NCI-H82 (cell line): ENCODE measurements at places on chromosomes 6 and 20.

GRCh38 chr6:113888956-113889630 lies 31.9 kb downstream of the MARCKS start:
- DNase-seq, result no peak

GRCh38 chr6:93550551-93551276 lies 131.4 kb upstream of the EPHA7 start:
- no peak for DNase-seq

DNA sequence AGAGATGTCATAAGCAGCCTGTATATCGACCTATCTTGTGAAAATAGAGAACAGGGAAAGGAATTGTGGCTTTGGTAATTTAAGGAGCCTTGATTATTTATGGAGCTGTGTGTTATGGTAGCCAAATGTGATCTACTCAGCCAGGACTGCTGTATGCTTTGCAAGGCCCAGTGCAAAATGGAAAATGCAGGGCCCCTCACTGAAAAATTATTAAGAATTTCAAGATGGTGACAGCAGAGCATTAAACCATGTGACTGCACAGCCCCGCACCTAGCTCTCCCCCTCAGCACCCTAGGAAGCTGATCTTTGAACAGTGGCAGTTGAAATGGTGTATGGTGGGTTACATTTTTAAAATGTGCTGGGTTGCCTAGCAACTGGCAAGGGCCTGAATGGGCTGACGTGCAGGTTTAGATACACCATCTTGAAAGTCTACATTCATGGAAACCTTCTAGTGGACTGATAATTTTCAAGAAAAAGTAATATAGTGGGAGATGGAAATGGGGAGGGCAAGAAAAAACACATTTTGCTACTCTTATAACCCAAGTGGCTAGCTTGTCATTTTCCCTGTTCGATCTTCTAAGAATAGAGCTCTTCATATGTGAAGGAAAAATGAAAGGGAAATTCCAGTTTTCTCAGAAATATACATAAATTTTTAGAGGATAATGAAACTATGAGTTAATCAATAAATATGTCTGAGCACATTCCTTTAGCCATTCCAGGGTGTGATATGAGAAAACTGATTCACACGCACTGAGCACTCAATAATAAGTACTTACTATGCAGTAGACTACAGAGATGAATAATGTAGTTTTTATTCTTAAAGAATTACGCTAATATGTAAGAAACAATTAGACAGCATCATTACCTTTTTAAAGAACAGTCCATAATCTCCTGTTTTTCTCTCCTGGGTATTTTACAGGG lies 208.0 kb downstream of the ARHGAP18 start:
- DNase-seq, result no peak

DNA sequence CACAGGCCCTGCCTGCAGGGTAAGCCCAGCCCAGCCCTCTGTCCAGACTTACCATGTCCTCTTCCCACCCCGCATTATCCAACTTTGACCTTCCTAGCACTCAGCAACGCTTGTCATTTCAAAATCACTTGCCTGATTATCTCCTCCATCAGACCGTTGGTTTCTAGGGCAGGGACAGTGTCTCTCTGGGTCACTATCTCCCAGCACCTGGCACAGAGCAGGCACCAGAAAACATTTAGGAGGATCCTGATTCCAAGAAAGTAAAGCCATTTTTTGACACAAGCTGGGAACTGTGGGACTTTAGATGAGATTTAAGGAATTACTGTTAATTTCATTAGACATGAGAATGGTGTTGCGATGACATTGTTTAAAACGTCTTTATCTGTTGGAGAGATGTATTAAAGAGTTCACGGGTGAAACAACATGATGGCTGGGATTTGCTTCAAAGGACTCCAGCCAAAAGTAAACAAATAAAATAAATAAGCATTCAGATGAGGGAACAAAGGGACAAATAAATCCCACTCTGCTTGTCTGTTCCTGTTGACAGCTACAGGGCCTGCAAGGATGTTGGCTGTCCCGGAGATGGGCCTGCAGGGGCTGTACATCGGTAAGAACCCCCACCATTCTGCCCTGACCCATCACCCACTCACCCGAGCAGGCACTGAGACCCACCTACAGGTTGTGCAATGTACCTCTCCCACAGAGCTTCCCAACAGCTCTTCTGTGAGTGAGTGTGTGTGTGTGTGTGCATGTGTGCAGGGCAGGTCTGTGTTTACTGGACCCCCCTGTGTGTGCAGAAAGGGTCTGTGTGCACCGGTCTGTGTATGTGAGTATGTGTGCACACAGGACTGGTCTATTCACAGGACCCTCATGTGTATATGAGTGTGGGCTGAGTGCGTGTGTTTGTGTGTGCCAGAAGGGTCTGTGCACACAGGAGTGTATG lies 5.9 kb downstream of the HSPA12B start:
- DNase-seq, result no peak

DNA sequence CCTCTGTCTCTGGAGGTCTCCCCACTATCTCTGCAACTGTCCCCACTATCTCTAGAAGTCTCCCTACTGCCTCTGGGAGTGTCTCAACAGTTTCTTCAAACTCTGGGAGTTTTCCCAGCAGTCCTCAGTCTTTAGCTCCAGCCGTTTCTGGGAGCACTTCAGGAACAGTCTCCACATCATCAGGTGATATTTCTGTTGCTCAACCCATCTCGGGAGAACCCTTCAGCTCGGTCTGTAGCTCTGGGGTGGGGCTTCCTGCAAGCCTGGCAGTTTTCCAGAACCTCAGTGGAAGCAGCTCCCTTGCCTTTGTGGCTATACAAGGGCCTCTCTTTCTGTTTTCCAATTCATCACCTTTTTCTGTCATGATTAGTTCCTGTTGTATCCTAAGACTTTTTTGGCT lies 3.0 kb upstream of the SFTA2 start:
- no peak for DNase-seq

- DNase-seq, result no peak
Measured at GRCh38 chr20:45976086-45976485, 4.1 kb upstream of the ZNF335 start.

DNA sequence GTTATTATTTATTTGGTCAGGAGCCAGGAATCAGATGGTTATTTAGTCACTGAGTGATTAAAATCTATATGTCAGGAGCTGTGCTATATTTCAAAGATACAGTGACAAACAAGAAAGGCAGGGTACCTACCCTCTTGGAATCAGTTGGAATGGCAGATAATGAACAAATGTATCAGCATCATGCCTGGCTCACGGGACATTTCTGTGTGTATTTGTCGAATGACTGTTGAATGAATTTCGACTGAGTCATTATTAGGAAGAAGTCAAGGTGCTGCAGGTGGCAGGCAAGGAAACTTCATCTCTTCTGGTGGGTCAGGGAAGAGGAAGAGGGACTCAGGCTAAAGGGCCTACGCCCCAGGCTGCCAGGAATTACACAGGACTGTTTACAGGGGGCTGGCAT lies 13.6 kb downstream of the PKIG start:
- no peak for DNase-seq

DNA sequence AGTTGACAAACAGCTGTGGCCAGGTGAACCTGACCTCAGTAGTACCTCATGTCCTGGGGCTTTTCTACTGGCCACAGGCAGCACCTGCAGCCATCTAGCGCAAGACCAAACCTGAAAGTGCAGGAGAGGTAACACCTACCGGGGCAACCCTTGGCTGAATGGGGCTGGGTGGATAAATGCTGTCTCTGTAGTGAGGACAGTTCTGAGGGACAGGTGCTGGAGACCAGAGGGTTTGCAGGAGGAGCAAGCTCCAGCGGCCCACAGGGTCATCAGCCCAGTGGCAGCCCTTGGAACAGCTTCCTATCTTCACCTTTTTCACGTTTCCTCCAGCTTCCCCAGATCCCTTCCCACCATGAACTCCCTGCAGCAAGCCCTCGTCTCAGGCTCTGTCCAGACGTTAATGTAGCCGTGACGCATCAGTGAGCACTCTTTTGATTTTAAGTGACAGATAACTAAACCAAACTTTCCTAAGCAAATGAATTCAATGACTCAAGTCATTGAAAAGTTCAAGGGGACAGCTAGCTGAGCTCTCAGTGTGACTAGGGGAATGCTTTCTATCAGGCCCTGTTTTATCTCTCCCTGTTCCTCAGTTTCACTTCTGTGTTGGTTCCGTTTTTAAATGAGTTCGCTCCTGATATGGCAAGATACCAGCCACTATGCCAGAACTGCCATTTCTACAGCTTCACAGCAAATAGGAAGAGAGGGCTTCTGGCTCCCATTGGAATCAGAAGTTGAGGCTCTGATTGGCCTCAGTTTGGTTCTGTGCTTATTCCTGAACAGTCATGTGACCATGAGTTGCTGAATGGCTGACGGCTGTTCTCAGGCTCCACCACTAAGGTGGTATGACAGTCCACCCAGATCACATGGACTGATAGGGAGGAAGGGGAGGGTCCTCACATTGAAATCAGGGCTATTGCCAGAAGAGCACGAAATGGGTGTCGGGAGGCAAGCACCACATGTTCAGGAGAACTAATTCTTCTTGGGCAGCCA lies 12.1 kb upstream of the PFDN4 start:
- DNase-seq, result no peak

DNA sequence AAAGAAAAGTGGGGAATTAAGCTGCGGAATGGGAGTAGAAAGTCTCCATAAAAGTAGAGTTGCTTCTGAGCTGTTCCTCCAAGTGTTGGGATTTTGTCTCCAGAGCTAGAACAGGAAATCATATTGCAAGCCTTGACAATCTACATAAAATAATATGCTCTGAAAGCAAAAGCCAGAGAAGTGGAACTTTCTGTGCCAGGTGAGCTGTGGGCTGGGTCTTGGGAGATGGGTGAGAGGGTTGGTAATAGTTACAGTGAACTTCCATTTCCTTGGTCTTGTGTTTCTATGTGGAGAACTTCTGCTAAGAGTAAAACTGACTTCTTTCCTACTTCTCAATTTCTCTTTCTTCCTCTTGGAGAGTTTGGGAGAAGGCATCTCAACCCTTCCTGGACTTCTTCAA lies 6.3 kb upstream of the HMGN4 start:
- DNase-seq, result no peak

GRCh38 chr6:149934249-149935156 lies 7.3 kb upstream of the ULBP2 start:
- peak; percentile 75 for DNase-seq

DNA sequence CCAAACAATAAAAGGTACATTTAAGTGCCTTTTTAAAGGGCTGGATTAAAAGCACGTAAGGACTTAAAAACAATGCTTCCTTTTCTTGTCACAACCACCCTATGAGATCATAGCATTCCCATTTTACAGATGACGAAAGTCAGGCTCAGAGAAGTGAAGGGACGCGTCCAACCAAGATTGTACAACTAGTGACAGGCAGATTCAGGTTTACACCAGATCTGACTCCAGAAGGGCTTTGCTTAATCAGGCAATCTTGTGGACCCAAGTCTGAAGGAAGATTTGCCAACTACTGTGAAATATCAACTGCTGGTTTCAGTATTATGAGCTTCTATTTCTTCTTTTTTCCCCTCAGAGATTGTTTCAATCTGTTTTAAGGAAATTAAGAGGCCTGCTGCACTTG lies 877 bp downstream of the ENPP4 start:
- DNase-seq, result no peak

GRCh38 chr20:34364223-34364506 lies 1.1 kb downstream of the ITCH start:
- DNase-seq, result peak; percentile 41

- DNase-seq, result no peak
Measured at GRCh38 chr6:132411296-132411695, 10.0 kb upstream of the MOXD1 start.

DNA sequence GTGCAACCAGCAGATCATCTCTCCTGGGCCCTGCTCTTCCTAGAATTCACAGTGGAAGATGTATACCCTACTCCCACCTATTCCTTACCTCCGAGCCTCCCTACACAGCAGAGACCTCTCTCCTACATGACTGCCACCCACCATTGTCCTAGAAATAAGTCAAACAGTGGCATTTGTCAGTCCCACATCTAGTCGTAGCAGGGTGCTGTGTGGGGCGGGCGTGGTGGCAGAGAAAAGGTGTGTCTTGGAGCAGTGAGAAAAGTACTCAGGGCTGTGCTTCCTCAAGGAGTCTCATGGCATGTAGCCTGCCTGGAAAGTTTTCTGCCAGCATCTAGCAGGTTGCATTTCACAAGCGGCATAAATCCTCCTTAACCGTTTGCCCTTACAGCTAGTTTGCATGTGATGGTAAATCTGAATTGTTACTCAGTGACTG lies 59.4 kb upstream of the PTGIS start:
- DNase-seq, result no peak

- DNase-seq, result peak; percentile 54
Measured at GRCh38 chr20:51542571-51543421, at the start of gene NFATC2. TSS of gene NFATC2 (minus strand) at chr20:51542719. CDS start at chr20:51542499, 220 bp downstream.

DNA sequence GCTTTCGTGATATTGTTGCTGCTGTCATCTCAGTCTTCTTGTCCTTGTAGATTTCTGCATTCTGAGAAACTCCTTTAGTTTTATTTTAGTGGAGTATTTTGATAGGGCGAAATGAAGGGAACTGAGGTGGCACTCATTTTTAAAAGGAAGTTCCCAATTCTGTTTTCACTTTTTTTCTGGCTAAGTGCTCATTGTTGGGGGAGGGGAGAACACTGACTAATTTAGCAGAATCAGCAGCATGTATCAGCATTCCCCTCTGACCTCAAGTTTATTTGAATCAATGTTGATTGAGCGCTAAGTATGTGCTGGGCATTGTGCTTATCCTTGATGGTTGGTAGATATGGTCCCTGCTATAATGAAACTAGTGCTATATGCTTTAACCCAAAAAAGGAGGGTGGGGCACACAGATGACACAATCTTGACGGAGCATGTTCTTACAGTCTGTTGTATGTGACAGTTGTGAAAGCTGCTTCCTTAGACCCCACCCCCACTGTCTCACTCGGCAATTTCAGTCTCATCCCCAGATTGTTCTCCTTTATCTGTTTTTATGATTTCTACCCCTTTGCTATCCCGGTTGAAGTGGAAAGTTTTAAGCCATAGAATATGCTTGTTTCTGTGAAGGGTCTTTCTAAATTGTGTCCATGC lies 262.4 kb downstream of the SOX4 start:
- DNase-seq, result no peak

- DNase-seq, result peak; percentile 89
Measured at GRCh38 chr6:27791182-27791943, 120.8 kb downstream of the OR2B2 start.

DNA sequence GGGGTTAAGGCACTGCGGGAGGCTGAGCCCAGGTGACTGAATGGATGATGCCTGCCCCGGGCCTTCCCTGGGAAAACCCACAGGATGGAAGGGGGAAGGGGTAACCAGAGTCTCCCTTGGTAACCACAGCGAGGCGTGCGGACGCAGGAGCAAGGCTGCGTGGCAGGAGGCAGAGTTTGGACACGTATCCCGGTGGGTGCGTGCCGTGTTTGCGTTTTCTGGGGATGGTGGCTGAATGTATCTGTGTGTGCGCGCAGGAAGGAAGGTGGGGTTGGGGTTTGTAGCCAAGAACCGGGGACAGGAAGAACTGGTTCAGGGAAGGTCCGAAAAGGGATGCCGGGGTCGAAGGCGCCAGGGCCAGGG lies 1.8 kb downstream of the MDGA1 start:
- peak; percentile 31 for DNase-seq

GRCh38 chr6:62400521-62401259 lies 114.7 kb upstream of the KHDRBS2 start:
- no peak for DNase-seq
